Glutamatergic neuron (in vitro differentiated cells): ENCODE measurements at places on chromosomes 11 and 22.

GRCh38 chr22:25368271-25368670 lies 148.8 kb downstream of the CRYBB2 start:
- no peak overlapping the region for H3K4me3 ChIP-seq
- H3K27me3 ChIP-seq, result peaks cover 11% of the 10 kb centered on the region
- H3K4me1 ChIP-seq, result peaks cover 9% of the 10 kb centered on the region
- no peak overlapping the region for H3K27ac ChIP-seq

DNA sequence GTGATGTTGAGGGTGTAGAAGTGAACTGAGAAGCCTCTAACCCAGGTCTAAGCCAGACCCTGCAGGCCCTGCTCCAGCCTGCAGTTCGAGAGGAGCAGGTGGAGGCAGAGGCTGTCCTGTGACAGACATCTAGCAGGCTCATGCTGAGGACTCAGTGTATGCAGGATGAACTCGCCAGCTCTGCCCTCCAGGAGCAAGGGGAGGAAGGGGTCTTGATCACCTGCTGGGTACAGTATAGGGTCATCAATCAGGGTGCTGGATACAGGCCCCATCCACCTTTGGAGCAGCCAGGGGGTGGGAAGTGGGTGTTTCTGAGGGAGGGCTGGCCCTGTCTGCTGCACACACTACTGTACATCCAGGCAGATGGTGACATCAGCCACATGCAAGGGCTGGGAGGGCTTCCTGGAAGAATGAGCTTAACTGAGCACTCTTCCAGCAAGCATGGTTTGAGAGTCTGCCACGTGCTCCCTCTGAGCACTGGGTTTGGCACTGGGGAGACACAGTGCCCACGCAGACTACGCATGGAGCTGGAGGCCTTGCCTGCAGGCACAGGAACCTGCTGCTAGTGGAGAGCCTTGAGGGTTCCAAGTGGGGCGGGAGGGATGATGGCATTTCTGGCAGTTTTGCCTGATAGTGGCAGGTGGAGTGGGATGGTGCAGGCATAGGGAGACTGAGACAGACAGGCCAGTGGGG lies 9.2 kb downstream of the MAPK8IP1 start:
- H3K36me3 ChIP-seq, result no peaks in the 10 kb centered on the region
- peaks cover 24% of the 10 kb centered on the region for H3K27me3 ChIP-seq
- DNase-seq, result peak; percentile 50
- H3K4me3 ChIP-seq, result peak overlapping the region; percentile 79

GRCh38 chr11:122089111-122089510 lies 26.9 kb downstream of the BLID start:
- DNase-seq, result no peak
- no peaks in the 10 kb centered on the region for H3K27me3 ChIP-seq
- H3K27ac ChIP-seq, result no peak overlapping the region
- H3K4me1 ChIP-seq, result no peaks in the 10 kb centered on the region

- no peaks in the 10 kb centered on the region for H3K36me3 ChIP-seq
- DNase-seq, result peak; percentile 19
- H3K27me3 ChIP-seq, result peaks cover 16% of the 10 kb centered on the region
- H3K27ac ChIP-seq, result peak overlapping the region; percentile 86
- H3K4me3 ChIP-seq, result no peak overlapping the region
- peaks cover 19% of the 10 kb centered on the region for H3K4me1 ChIP-seq
Measured at GRCh38 chr22:24180316-24181087, 785 bp upstream of the SUSD2 start.

DNA sequence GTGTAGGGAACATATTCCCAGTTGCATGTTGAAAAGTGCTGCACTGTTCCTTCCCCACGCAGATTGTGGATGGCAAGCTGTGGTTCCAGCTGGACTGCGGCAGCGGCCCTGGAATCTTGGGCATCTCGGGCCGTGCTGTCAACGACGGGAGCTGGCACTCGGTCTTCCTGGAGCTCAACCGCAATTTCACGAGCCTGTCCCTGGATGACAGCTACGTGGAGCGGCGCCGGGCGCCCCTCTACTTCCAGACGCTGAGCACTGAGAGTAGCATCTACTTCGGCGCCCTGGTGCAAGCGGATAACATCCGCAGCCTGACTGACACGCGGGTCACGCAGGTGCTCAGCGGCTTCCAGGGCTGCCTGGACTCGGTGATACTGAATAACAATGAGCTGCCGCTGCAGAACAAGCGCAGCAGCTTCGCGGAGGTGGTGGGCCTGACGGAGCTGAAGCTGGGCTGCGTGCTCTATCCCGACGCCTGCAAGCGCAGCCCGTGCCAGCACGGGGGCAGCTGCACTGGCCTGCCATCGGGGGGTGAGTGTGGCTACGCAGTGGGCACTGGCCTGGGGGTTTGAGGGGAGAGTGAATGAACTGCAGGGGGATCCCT lies 102.7 kb upstream of the MTNR1B start:
- DNase-seq, result no peak
- H3K27me3 ChIP-seq, result peaks cover 4% of the 10 kb centered on the region
- H3K4me1 ChIP-seq, result no peaks in the 10 kb centered on the region
- H3K4me3 ChIP-seq, result no peak overlapping the region
- H3K27ac ChIP-seq, result no peak overlapping the region

DNA sequence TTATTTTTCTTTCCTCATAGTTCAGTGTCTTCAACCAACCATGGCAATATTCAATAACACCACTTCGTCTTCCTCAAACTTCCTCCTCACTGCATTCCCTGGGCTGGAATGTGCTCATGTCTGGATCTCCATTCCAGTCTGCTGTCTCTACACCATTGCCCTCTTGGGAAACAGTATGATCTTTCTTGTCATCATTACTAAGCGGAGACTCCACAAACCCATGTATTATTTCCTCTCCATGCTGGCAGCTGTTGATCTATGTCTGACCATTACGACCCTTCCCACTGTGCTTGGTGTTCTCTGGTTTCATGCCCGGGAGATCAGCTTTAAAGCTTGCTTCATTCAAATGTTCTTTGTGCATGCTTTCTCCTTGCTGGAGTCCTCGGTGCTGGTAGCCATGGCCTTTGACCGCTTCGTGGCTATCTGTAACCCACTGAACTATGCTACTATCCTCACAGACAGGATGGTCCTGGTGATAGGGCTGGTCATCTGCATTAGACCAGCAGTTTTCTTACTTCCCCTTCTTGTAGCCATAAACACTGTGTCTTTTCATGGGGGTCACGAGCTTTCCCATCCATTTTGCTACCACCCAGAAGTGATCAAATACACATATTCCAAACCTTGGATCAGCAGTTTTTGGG lies at the start of gene OR51T1:
OR51T1 (plus strand) TSS at position 41 of the 641 bp plus-strand sequence; CDS start at position 41, 0 bp downstream.
- H3K27ac ChIP-seq, result no peak within 1 kb of the TSS
- H3K36me3 ChIP-seq, result no peaks in the 10 kb centered on the region
- no peaks in the 10 kb centered on the region for H3K27me3 ChIP-seq
- H3K4me3 ChIP-seq, result no peak within 1 kb of the TSS
- no peak for DNase-seq

GRCh38 chr11:64281957-64282770 lies 2.3 kb downstream of the BAD start:
- peaks cover 2% of the 10 kb centered on the region for H3K27me3 ChIP-seq
- H3K4me1 ChIP-seq, result peaks cover 8% of the 10 kb centered on the region
- H3K4me3 ChIP-seq, result no peak overlapping the region
- DNase-seq, result no peak
- no peak overlapping the region for H3K27ac ChIP-seq

GRCh38 chr11:47186700-47187695 lies 764 bp upstream of the PACSIN3 start:
- H3K4me3 ChIP-seq, result peak overlapping the region; percentile 67
- H3K27ac ChIP-seq, result no peak overlapping the region
- H3K36me3 ChIP-seq, result no peaks in the 10 kb centered on the region
- peaks cover 18% of the 10 kb centered on the region for H3K4me1 ChIP-seq
- H3K27me3 ChIP-seq, result peaks cover 3% of the 10 kb centered on the region

DNA sequence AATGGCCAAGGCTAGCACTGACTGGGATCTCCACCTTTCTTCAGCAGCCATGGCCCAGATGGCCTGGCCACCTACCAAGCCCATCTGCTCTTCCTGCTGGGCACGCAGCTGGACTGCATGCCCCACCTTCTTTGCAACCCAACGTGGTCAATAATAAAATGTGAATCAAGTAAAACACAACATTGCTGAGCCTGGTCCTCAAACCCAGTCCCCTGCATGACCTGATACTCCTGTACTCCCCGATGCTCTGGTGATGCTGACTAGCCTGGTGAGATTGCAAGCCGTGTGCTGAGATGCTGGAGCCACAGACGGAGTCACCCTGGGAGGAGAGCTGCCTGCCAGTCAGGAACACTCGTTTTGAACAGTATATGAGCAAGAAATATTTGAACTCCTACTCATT lies 34.0 kb downstream of the PARVG start:
- DNase-seq, result no peak
- no peak overlapping the region for H3K27ac ChIP-seq
- no peak overlapping the region for H3K4me3 ChIP-seq

GRCh38 chr11:128187377-128187776 lies 400.0 kb downstream of the ETS1 start:
- H3K4me3 ChIP-seq, result no peak overlapping the region
- H3K36me3 ChIP-seq, result peaks cover 21% of the 10 kb centered on the region
- H3K27ac ChIP-seq, result peak overlapping the region; percentile 82
- H3K27me3 ChIP-seq, result peaks cover 9% of the 10 kb centered on the region
- DNase-seq, result no peak

DNA sequence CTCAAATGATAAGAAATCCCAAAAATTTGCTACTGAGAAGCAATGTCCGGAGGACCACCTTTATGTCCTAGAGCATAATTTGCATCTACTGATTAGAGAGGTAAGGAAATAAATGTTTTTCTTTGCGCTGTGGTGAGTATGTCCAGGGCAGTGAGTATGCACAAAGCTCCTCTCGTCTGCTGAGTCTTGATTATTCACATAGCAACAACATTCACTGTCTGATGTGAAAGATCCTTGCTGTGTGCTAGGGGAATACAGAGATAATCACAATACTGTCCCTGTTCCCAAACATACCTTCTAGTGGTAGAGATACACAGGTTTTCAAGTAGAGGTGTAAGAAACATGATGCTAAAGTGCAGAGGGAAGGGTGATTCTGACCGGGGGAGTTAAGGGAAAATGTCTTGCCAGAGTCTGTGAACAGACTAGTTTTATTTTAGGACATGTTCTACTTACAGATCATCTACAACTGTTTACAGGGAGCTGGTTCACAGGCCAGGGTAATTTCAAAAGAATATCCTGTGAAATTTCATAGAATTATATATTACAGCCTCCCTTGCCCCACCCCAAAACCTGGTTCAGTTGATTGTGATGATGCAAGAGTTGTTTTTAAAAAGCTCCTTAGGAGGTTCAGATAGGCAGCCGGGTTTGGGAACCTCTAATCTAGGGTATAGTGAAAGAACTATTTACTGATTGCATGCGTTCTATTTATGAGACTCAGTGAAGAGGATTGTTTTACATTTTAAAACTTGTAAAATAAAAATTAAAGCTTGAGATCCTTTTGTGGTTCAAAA lies 12.6 kb downstream of the MED17 start:
- peaks cover 5% of the 10 kb centered on the region for H3K36me3 ChIP-seq
- no peaks in the 10 kb centered on the region for H3K4me1 ChIP-seq
- H3K4me3 ChIP-seq, result no peak overlapping the region
- DNase-seq, result no peak
- no peak overlapping the region for H3K27ac ChIP-seq
